Stimulated activated CD4-positive, alpha-beta T cell treated with anti-CD3 and anti-CD28 coated beads, Interleukin-1b, Interleukin-23, amount 100 ng/mL, for 1 hour (primary cell): ENCODE measurements at places on chromosomes 2 and 18.

- peak; percentile 68 for DNase-seq
These were observed 163.8 kb downstream of the FAM210A start for GRCh38 chr18:13562494-13563029.

DNA sequence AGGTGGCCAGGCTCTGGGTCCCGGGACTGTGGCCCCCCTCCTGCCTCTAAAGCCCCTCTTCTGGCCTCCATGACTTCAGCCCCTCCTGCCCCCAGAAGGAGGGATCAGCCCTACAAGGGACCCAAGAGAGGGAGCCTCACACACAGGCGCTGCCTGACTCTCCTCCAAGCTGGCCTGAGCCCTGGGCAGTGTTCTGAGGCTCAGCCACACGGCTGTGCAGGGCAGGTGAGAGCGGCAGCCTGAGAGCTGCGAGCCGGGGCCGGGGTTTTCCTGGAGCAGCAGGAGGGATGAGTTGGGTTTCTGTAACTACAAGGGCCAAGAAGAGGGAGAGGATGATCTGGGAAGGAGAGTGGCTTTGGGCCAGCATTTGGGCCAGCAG, 70.1 kb downstream of the HPCAL1 start:
- DNase-seq, result no peak

- DNase-seq, result no peak
These were observed 15.3 kb upstream of the ASXL3 start for GRCh38 chr18:33562741-33563140.

GRCh38 chr18:12765586-12765985, 62.7 kb downstream of the PSMG2 start:
- no peak for DNase-seq

GRCh38 chr2:84925336-84925723, 19.9 kb downstream of the TMSB10 start:
- DNase-seq, result no peak

DNA sequence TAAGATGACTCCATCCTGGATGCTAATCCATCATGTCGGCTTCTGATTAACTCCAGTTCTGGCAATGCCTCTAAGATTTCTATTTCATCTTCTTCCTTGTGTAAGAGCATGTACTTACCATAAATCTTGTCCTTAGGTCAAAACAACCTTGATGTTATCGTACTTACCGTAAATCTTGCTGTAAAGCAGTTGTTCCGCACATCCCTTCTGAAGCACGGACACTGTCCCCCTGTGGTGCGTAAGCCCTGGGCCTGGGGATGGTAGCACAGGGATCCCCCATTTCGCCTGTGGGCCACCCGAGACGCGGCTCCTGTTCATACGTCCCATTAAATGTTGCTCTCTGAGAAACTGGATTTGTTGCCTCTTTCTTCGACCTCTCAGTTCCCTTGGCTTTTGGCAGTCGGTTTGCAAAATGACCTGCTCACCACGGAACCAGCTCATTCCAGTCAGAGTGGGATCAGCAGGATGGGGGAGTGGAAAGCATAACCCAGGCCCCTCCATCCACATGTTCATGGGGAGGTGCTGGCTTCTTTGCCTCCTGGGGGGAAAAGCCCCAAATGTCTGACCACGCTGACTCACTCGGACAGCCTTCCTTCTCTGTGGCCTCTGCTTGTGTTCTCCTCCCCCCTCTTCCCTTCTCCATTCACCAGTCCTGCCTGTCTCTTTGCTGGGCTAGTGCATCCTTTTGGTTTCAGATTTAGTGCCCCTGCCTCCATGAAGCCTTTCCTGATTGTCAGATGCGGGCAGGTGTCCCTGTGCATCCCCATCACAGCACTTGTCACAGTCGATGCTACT, 49.9 kb downstream of the RAB31 start:
- DNase-seq, result no peak

DNA sequence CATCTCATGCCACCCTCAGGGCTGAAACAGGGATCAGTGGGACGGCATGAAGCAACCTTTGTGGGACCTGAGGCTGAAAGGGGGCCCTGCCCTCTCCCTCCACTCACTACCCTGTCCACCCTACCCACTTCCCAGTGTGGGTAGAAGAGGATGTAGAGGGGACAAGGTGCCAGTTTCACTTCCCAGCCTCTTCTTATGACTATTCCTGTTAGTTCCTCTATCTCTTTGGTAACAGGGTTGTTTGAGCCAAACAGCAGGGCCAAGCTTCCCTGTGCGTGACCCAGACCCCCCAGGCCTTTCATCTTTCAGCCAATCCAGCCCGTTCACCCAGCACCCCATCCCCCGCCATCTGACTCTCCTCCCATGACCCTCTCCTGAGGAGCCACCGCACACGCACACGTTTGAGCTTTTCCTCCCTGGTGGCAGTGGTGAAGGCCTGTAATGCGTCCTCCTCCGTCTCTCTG, 82.3 kb downstream of the STPG4 start:
- no peak for DNase-seq

DNA sequence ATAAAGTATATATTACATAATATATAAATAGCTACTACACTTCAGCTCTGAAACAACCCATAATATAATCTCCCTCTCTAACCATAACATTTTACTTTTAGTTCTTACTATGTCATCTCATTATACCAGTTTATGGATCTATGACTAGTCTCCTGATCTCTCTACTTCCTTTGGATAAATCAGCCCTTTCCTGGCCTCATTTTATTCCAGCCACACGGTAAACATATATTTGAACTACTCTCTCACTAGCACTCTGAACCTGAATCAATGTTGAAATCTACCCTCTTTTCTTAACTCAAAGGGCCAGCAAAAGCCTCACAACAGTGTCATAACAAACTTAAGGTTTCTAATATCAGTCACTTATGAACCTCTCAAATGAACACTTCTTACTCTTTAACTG, 62.6 kb downstream of the BAZ2B start:
- no peak for DNase-seq

- DNase-seq, result no peak
These were observed 182.0 kb upstream of the SPOPL start for GRCh38 chr2:138319616-138320015.

GRCh38 chr2:111122631-111123421, 2.1 kb downstream of the BCL2L11 start:
- no peak for DNase-seq

- no peak for DNase-seq
These were observed 479.7 kb upstream of the ID2 start for GRCh38 chr2:8202132-8202531.

GRCh38 chr2:70321370-70321769, 19.5 kb upstream of the FAM136A start:
- no peak for DNase-seq

GRCh38 chr2:135320465-135321355, 210.3 kb downstream of the ZRANB3 start:
- no peak for DNase-seq

DNA sequence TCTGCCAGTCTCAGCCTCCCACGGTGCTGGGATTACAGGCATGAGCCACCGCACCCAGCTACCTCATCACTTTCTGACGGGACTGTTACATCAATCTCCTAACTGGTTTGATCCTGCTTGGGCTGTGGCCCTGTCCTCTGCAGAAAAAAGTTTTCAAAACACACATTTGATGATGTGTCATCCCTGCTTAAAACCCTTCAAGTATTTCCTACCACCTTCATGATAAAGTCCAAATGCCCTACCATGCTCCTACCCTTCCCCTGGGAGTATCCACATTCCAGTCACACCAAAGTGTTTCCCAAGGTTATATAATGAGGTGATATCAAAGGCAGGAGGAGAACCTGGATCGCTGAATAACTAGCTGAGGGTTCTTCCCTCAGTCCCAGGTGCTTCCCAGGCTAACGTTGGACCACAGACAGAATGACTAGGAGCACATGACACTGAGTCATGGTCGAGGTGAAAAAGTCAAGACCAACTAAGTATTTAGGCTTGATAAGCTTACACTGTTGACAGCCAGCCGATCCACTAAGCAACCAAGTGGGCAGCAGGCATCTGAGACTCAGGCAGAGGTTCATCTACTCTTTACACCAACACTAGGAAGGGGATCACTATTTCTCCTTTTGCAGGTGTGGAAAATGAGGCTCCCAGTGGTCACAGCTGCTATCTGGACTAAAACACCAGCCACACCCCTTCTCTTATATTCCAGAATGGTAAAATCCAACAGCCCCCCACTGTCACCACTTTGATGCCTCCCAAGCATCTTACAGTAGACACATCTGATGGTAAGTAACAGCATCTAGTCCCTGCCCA, 31.8 kb downstream of the CYRIA start:
- no peak for DNase-seq

- peak; percentile 29 for DNase-seq
These were observed 32.2 kb downstream of the TMEFF2 start for GRCh38 chr2:192162392-192163042.

DNA sequence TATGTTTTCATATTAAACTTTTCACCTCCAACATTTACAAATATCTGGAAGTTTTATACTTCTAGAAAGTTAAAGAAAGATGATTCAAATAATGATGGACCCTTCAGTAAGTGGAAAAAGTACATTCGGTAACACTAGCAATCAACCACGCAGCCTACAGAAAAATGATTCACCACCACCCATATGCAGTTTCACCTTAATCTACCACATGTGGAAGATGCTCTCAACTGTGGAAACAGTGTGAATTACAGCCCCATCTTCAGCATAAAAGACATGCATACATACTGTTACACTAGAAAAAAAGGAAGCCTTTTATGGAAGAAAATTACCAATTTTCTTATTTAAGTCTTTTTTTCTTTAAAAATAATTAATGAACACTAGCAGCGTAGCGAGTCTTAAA, 1.1 kb downstream of the SLC38A11 start:
- DNase-seq, result no peak

DNA sequence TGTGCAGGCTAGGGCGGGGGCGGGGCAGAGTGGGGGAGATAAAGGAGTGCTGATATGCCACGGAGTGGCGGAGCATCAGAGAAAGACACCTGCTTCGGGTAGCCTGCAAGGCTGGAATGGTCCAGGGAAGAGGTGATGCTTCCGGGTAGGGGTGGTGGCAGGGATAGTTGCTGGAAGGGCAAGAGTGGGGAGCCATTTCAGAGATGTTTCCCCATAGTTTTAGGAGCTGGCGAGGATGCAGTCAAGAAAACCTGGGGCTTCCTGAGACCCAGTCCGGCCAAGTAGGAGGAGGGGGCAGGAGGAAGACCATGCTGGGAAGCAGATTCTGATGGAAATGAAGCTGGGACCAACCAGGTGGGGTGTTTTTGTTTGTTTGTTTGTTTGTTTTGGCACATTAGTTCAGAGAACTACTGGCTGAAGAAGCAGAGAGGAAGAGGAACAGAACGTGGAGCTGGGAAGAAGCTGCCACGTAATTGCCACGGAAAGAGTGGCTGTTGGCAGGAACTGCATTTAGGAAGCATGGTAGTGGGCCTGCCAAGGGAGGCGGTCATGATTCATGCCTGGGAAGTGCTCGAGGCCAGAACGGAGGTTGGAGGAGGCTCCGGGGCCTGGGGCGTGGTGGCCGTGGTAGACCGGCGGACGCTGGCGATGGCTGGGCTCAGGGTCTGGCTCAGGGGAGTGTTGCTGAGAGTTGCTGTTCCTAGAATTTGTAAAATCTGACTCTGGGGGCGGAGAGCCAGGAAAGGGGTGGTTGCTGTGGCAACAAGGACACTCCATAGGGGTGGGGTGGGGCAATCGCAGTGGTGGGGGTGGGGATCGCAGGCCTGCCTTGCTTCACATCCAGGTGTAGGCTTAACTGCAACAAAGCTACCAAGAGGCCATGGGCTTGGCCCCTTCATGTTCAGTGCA, 8.6 kb upstream of the INPP5D start:
- no peak for DNase-seq

- DNase-seq, result no peak
These were observed 69.2 kb downstream of the BOLA3 start for GRCh38 chr2:74078466-74078865.

GRCh38 chr2:3633089-3633981, 24.7 kb upstream of the ALLC start:
- no peak for DNase-seq

DNA sequence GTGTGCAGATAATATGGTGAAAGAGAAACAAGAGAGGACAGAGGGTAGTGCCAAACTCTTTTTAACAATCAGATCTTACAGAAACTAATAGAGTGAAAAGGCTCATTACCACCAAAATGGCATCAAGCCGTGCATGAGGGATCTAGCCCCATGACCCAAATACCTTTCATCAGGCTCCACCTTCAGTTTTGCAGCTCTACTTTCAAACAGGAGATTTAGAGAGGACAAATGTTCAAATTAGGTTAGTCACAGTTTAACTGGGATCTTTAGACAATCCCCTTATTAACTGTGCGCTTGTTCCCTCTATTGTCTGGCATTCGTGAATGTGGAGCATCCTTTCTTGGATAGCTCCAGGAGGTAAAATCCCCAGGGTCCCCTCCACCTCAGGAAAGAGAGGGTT, 1209.3 kb upstream of the CHAC2 start:
- DNase-seq, result no peak

GRCh38 chr2:73451263-73451972, 65.8 kb downstream of the ALMS1 start:
- DNase-seq, result no peak

DNA sequence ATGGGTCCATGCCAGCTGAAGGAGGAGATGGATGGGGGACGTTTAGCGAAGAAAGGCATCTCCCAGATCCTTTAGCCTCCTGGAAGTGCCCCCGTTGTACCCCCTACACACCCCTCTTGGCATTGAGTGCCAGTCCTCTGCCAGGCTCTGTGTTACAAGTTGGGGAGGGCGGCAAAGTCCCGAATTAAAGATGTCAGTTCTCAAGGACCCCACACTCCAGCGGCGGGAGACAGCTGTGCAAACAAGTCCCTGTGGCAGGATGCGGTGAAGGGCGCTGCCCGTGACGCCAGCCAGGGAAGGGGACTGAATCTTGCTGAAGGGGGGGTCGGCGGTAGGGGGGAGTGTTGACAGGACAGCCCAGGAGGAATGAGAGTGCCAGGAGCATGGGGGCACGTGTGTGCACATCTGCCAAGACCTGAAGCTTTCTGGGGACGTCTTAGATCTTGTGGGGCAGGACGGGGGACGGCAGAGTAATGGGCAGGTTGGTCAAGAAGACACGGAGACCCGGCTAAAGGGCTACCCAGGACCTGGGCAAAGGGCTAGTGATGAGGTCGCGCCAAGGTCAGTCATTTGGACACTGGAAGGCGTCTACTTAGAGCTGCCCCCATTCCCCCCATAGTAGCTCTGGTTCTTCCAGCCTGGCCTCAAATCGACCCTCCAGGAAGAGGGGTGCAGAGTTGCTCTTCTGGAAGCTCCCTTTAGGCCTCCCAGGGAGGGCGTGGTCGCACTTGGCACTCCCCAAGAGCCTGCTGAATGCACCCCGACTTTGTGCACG, 2.8 kb upstream of the CTDSP1 start:
- DNase-seq, result no peak

DNA sequence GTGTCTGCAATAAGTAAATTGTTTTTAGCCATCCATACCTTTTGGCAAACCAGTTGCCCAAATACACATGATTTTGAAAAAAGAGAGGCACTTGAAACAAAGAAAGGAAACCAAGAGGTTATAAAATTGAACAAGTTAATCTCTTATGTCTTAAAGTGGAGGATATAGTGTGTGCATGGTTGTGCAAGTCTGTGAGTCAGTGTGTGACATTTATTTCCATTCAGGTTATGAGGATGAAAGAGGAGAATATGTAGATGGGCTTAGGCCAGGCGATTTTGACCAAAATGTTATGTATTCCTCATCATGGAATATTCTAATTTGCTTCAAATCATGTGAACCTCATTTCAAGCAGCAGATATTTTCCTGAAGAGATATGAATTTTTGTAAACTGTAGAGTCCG, 123.3 kb downstream of the SETBP1 start:
- no peak for DNase-seq
